Activated CD4-positive, alpha-beta T cell treated with anti-CD3 and anti-CD28 coated beads, Interleukin-2, amount 50 U/mL, for 1 hour (primary cell): ENCODE measurements at places on chromosomes 1 and 21.

DNA sequence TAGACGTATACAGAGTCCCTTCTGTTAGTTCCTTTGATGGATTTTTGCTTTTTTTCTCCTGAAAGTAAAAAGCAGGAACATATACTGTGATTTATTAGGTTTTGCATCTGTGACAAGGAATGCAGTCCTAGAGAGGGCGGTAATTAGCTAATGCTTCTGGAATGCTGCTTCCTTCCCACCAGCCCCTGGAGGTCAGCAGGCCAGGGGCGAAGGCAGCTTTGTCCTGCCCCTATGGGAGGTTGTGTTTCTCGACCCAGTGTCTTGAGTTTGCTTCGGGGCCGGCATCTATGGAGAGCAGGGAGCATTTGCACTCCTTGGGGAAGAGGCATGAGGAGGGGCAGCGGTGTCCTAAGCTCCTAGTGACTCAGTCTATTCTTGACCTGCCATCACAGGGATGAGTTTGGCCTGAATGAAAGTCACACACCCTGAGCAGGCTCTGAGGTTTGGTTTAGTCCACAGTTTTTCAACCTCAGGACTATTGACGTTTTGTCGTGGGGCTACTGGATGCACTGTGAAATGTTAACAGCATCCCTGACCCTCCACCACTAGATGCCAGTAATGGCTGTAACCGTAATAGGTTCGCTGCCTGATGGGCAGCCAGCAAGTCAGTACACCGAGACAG is 85.0 kb upstream of the KCNJ15 start:
- no peak for DNase-seq

DNA sequence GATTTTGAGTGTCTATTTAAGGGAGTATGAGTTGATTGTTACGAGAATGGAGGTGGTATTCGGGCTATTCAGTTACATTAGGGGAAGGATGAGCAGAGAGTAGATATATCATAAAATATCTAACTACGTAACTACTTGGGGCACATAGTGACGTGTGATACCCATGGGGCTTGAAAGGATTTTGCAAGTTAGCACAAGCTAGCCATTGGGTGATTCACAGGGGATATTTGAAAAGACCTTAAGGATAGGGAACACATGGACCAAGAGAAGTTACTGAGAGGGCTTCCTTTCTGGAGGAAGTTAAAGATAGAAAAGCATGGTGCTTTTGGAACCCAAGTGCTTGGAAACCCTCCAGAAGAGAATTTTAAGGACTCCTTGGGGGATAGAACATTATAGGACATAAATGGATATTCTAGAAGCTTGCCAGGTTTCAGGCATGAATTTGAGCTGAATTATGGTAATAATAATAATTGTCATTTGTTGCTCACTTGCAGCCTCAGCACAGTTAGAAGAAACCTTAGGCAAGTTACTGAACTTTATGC is 5.4 kb downstream of the DISP1 start:
- DNase-seq = no peak

DNA sequence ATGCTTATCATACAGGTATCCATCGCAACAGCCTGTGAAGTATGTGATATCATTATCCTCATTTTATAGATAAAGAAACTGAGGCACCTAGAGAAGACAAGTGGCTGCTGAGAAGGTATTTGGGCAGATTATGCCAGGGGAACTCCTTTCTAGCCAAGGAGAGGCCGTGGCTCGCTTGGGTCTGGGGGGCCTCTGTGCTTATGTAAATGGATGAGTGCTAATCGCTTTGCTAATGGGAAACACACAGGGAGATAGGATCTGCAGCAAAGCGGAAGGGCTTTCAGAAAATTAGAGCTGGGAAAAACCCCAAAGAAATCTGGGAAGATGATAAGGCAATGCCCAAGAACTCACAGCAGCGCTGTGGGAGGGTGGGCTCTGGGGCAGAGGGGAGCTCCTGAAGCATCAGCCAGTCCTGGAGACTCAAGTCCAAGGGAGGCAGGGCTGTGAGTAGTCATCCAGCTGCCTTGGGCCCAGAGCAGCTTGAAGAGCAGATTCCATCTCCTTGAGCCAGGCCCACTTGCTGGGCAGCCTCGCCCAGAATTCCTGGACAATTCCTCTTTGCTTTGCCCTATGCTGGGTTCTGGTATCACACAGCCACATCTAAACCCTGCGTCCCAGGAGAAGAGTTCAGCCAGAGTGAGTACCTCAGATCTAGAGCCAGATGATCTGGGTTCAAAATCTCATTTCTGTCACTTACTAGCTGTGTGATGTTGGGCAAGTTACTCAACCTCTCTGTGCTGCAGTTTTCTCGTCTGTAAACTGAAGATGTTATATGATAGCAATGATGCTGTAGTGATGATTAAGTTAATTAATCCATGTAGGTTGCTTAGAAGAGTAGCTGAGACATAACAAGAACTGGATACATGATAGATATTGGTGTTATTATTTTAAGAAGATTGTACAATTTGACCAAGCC is 36.7 kb downstream of the FOXD2 start:
- no peak for DNase-seq

DNA sequence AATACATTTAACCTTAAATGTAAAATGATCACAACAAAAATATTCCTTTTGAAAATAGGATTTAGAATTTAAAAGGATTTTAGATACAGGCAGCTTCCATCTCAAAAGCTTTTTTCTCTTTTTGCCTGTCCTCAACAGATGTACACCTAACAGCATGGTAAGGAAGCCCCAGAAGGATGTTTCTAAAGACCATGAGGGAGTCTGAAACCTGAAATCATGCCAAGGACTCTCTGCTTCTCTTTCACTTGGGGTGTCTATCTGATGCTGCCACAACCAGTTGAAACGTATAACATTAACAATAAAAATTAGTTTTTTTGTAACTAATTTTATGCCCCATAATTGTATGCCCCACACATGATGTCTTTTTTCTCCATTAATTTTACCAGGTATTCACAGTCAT is 5.4 kb upstream of the ZNF281 start:
- no peak for DNase-seq

GRCh38 chr1:53379662-53380002 is 51.8 kb upstream of the LRP8 start:
- no peak for DNase-seq

DNA sequence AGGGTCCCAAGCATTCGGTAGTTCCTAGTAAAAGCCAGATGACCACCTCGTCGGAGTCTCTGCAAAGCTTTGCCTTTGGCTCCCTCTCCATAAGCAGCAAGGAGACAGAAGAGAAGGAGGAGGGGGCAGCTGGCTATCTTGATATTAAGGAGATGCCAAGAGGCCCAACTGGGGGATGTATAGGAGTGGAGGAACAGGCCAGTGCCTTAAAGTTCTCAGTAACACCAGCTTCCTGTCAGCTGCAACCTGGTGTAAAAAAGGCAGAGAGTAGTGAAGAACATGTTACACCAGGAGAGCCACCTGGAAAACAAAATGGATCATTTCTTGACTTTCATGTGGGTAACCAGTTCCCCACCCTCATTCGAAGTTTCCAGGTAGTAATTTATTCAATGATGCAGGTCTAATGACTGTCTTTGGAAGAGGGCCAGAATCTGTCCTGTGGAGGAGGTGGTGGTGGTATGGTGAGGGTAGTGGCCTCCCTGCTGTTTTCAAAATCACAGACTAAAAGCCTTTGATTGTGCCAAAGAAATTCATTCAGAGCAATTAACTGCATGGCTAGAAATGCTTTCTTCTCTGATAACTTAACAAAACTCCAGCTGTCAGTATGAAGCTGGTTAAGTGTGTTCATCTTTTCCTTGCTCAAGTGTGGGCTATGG is 27.3 kb downstream of the TMEM200B start:
- no peak for DNase-seq

DNA sequence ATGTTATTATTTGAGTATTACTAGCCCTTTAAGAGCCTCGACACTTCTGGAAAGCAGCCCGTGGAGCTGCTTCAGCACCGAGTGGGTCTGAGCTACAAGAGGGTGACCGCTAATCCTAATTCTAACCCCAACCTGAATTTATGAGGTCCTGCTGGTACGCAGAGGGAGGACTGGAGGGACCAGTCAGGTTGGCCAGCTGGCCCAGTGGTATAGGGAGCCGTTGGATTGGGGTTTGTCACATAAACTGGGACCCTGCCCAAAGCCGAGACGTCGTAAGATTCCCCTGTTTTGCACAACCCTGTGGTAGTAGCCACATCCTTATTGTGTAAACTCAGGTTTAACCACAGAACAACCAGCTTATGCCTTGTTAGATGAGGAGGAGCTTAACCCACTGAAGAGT is 60.8 kb upstream of the F3 start:
- DNase-seq = no peak

GRCh38 chr1:81617308-81617967 is 183.3 kb upstream of the ADGRL2 start:
- DNase-seq = no peak

GRCh38 chr1:214360525-214361164 is 79.7 kb downstream of the SMYD2 start:
- DNase-seq = no peak
